ENCODE measurements at places on chromosomes 2 and 18.

GRCh38 chr2:201906777-201907562 lies 100.6 kb downstream of the CDK15 start:
- DNase-seq = no peak

DNA sequence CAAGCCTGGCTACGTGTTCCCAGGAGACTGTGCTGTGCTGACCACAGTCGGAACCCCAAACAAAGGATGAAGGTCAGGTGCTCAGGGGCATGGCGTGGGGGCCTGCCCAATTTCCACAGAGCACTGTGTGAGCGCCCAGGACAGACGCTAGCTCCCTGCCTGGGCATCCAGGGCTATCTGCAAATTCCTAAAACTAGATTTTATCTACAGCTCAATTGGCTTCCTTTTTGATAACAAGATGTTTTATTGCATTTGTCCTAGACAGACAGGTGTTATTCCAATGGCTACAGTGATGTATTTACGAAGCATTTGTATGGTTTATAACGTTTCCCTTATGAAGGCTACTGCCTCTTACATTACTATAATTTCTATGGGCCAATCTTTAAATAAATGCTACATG lies 16.0 kb downstream of the PTGR3 start:
- no peak for DNase-seq

- DNase-seq = peak; percentile 53
These were observed 78.0 kb downstream of the TMEM182 start for GRCh38 chr2:102839668-102840388.

DNA sequence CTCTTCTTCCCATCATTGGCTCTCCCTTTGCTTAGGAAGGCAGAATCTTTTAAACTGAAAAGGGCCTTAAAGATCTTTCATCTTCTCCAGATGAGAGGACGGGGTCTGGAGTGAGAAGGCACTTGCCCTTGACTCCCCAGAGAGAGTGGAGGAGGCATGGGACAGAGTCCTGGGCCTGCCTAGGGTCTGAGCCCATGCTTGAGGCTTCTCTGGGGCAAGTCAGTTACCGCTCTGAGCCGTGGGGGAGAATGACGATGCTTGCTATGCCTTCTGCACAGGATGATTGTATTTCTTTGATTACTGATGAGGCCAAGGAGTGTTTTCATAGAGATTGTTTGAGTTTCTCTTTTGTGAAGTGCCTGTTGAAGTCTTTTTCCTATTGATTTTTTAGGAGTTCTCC lies 921 bp downstream of the PLB1 start:
- DNase-seq = no peak

GRCh38 chr2:134275058-134275862 lies 21.4 kb downstream of the MGAT5 start:
- no peak for DNase-seq

GRCh38 chr2:6498841-6499240 lies 366.9 kb downstream of the CMPK2 start:
- no peak for DNase-seq

Data from GM23248 (cell line).